ENCODE measurements at places on chromosomes 5 and 9. TPM values are rescaled to one million over a fixed set of nuclear protein-coding genes. Genes with fewer than 3 reads are reported as not detected.

The IFNA13 gene
- total RNA-seq = not detected

DNA sequence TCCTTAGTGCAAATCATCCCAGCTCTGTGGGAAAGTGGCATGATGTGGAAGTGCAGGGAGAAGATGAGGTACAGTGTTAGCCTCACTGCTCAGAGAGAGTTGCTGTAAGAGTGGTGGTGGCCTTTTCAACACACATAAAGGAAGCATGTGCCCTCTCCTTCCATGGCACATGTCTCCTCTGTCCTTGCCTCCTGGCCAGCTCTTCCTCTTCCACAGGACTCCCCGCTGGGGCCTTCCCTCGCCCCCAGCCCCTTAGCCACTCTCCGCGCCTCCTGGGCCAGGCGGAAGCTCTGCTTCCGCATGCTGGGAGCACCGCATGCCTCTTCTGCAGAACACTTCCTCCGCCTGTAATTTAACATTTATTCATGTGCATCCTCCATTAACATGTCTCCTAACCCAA lies 4.8 kb upstream of the KCNMB1 start:
- no peak for DNase-seq

DNA sequence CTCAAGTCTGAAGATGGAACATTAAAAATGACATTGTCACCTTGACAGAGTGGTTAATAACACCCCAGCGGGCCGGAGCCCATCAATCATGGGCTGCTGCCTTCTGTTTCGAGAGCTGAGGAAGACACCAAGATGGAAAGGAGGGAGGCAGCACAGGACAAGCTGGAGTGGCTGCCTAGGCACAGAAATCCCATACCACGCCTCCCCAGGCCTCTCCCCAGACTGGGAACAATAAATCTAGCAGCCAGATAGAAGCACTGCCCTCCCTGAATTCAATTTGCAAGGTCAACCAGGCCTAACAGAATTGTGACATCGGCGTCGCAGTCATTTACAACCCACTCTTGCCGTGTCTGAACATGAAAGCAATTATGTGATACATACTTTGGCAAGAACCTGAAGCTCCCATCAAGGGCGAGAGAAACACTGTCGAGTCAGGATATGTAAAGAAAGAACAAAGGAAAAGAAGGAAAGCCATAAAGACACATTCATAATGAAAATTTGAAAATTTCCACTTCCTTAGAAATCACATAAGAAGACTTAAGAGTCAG lies 35.4 kb upstream of the ZNF354A start:
- DNase-seq = no peak

The GDNF gene
- 0.85 TPM for total RNA-seq

DNA sequence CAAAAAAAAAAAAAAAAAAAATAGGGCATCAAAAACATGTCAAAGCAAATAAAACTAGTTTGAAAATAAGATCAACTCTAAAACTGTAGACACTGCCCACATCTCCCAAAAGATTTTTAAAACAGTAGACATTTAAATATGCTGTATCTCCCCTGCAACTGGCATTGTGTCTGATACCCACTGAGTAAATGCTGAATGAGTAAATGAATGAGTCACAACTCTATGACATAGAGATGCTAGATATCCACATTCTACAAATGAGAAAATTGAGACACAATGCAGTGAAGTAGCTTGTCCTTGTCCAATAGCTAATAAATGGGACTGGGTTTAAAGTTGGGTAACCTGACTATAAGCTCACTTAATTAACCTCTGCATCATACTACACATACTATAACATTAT lies 14.1 kb upstream of the MAP1B start:
- no peak for DNase-seq

DNA sequence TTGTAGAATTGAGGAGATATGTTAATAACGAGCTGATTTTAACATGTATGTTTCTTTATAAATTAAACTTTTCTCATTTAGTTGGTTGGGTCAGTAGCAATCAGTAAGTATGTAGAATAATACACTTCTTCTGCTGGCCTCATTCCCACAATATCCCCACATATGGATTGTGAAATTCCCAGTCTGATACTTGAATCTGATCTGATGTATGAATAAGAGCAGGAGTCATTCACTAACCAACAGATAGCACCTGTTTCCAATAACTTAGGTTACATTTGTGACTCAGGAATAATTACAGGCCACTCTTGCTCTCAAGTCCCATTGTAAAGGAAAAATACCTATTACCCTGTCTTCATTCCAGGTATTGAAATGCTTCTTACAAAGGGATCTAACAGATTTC lies 23.9 kb downstream of the SLC36A1 start:
- no peak for DNase-seq

DNA sequence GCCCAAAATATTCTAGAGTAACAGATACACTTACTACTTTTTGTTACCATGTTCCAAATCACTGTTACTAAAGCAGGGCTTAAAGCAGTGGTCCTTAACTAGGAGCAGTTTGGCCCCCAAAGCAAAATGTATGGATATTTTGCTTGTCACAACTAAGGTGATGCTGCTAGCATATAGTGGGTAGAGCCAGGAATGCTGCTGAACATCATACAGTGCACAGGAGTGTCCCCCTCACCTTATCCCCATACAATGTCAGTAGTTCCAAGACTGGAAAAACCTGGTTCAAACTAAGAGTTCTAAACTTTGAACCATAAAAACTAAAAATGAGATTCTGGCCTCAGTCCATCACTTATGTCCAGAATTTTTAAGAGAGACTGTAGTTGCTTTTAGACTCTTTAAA lies 28.1 kb downstream of the DIMT1 start:
- no peak for DNase-seq

- DNase-seq = no peak
Measured at GRCh38 chr5:125465703-125466102, 719.3 kb upstream of the ZNF608 start.

DNA sequence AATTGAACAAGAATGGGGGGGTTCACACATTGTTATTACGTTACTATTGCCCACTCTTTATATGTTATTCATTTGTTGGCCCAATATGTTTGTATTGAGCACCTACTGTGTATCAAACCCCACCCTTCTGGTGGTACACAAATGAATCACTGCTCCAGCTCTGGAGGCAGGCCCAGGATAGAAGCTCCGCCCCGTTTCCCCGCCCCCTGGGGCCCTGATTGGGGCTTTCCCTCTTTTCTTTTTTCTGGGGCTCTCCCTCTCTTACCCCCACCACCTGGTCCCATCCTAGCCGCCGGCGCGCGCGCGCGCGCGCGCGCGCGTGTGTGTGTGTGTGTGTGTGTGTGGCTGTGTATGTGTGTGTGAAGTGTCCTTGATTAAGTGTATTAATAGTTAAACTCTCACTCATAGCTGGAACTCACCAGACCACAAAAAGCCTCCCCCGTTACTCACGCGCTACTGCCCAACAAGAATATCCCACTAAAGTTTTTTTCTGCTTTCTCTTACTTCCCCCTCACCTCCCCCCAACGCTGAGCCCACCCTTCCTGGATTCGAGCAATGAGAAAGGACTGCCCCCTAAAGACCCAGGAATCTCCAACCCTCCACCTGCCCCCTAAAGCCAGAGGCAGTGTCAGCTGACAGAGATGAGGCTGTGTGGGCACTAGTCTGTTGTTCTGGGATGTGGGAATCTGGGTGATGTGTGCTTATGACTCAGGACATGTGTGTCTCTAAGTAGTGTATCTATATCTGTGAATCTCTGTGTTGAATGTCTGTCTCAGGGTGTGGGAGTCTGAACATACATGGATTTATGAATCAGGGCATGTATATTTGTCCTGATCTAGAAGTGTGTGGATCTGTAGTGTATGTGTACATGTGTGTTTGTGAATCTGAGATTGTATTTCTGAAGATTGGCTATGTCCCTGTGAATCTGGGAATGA lies 4.0 kb downstream of the CXXC5 start:
- DNase-seq = peak; percentile 78

- no peak for DNase-seq
Measured at GRCh38 chr9:114732823-114733222, 50.8 kb upstream of the TEX48 start.

DNA sequence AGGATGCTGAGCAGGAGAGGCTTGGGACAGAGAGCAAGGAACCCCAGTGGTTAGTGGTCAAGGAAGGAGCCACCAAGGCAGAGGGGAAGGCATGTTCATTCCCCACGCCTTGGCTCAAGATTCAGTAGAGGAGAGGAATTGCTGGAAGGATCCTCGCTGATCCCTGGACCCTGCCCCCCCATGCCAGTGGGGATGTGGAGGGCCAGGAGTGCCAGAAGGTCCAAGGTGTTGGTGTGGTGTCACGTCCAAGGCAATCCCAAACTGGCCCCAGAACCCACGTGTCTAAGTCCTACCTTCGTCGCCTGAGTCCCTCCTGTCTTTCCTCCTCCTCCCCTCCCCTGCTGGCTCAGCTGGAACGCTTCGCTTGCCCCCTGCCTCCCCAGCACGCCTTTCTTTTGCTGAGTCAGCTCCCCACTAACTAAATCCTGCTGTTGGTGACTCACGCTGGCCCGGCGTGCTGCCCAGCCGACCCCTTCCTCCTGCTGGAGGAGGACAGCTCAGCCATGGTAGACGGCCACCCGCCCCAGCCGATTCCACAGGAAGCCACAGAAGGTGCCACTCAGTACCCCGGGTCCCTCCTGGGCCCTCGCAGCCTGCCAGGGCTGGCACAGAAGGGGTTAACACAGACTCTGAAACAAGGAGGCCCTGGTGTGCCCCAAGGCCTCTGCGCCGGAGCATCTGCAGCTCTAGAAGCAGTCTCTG lies 37.6 kb upstream of the ORM1 start:
- peak; percentile 85 for DNase-seq

DNA sequence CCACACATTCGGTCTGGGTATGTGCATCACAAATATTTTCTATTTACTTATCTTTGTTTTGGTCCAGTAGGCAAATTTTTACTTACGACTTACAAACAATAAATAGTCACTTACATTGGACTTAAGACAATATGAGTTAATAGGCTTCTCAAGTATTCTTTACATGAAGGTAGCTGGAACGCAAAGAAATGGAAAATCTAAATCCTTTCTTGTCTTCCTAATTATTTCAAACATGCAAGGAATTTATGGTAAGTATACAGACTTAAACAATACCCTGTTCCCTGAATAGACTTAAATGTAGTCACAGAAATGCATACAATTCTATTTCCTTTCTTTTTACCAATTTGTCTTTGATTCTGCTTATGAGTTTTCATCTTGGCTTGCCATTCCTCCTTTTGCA lies 262.6 kb upstream of the EFNA5 start:
- DNase-seq = no peak

GRCh38 chr9:112443200-112443599 lies 43.4 kb upstream of the KIAA1958 start:
- DNase-seq = no peak
